ENCODE measurements at places on chromosomes 6 and 20. TPM values are rescaled to one million over a fixed set of nuclear protein-coding genes. Genes with fewer than 3 reads are reported as not detected.

Gene GLP1R
- total RNA-seq = not detected

Gene STX11
- not detected for total RNA-seq

Gene TINAG
- not detected for total RNA-seq

Gene LTB
- total RNA-seq = 241 TPM

Gene SEL1L2
- total RNA-seq = not detected

Gene PREX1
- not detected for total RNA-seq

Gene LHFPL5
- total RNA-seq = not detected

Gene BHLHE23
- total RNA-seq = not detected

Gene MMP24OS
- 17.1 TPM for total RNA-seq

Gene PBOV1
- total RNA-seq = not detected

Gene VSX1
- not detected for total RNA-seq
